ENCODE measurements at places on chromosomes 5 and 9. TPM values are rescaled to one million over a fixed set of nuclear protein-coding genes. Genes with fewer than 3 reads are reported as not detected.

- ATAC-seq = no peak
Measured at GRCh38 chr5:54186912-54187445, 123.4 kb downstream of the ARL15 start.

The PCDHB6 gene
- total RNA-seq = 1.2 TPM

The BHMT gene
- not detected for total RNA-seq

The ANKDD1B gene
- total RNA-seq = not detected

DNA sequence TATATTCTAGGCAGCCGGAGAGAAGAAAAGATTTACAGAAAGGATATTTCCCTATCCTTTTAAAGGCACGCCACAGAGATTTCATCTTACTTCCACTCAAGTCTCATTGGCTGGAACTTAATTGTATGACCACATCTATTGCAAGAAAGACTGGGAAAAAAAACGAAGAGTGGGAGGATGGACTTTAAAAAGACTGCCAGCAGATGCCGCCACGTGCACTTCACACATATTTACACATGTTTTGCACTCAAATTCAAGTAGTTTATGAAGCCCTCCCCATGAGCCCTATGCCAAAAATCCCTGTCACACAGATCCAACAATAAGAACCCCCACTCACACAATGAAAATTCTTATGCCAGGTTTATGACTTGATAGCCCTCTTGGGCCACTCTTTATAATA is 138.5 kb upstream of the TYRP1 start:
- no peak for ATAC-seq

The GRIN3A gene
- total RNA-seq = 0.27 TPM
